Inflammatory macrophage treated with lipopolysaccharide for 1 hour (primary cell): ENCODE measurements at places on chromosomes 7 and 10.
A peak's percentile ranks its signal among the peaks of the same experiment; 100 is the strongest.

GRCh38 chr7:91107460-91107859 is 156.8 kb upstream of the FZD1 start:
- DNase-seq: no peak

- peak; percentile 43 for DNase-seq
Measured at GRCh38 chr10:5033061-5033778, 29.6 kb upstream of the AKR1C2 start.

DNA sequence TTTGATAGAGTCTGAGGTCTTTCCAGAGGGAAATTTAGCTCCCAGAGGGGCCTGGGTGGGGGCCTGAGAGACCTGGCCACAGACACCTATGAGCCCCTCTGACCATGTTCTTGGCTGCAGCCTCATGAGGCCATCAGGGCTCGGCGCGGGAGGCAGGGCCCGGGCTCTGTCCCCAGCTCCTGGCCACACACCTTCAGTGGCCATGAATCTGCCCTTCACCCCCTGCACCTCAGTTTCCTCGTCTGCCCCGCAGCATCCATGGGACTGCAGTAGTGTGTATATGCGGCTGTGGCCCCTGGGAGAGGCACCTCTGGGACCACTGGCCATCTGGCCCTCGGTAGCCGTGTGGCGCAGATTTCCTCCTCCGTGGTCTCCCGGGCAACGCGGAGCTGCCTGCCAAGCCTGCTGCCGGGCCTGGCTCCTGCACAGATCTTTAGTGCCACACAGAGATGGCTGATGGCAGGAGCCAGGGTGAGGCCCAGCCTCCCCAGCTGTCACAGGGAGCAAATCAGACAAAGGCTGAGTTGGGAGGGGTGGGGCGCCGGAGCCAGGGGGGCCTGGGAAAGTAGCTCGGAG is 23.6 kb upstream of the ADCYAP1R1 start:
- no peak for DNase-seq

DNA sequence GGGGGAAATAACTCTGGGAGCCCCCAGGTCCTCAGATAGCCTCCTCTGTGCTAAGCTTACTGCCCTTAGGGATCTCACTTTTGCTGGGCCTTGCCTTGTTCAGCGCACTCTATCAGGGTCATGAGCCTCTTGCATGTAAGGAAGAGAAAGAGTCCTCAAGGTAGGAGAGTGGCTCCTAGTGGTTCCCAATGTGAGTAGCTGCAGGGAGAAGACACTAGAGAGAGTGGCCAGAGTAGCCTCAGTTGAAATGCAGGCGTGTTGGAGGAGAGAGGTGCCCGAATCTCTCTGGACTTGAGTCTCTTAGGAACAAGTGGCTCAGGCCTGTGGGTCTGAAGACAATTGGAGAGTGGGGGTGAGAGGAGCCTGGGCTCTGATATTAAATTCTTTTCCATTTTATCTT is 94.3 kb upstream of the SORCS3 start:
- no peak for DNase-seq

DNA sequence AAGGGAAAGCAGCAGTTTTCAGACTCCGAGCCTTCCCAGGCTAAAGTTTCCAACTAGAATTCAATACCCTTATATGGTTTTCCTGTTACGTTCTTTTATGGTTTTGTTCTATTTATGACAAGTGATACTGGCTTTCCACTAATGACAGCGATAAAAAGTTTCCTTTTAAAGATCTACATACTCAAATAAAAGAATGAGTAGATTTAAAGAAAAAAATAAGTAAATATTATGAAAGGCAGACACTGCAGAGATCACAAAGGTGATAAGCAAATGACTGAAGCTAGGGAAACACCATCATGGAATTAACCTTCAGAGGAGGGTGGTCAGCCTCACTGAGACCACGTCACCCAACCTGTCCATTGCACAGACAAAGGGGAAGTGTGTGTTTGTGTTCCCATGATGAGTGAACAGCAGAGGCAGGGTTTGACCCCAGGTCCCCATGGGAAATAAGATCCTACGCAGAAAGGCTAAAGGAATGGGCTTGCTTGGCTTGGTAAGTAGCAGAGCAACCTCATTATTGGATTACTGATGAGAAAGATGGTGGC is 4.0 kb downstream of the VSIR start:
- DNase-seq: peak; percentile 74

DNA sequence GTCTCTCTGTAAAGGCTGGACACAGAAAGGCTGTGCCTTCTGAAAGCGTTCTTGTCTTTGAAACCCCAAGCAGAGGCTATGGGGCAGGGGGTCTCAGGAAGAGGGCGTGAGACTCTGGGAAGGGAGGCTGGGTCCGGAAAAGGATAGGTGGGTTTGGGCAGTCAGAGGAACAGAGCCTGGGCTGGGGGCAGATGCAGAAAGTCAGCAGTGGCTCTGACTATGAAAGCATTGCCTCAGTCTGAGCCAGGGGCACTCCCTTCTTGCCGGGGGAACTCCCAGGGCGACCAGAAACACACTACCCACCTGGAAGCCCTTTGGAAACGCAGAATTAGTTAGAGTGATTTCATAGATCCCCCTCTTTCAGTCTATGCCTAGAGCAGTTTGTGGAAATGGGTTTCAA is 72.0 kb downstream of the VWA2 start:
- no peak for DNase-seq

GRCh38 chr7:143484119-143484518 is 6.4 kb downstream of the TAS2R41 start:
- no peak for DNase-seq
